ENCODE measurements at places on chromosomes 4 and X. TPM values are rescaled to one million over a fixed set of nuclear protein-coding genes. Genes with fewer than 3 reads are reported as not detected.

The NPY5R gene
- not detected for total RNA-seq

The HPGDS gene
- total RNA-seq: 2.9 TPM

DNA sequence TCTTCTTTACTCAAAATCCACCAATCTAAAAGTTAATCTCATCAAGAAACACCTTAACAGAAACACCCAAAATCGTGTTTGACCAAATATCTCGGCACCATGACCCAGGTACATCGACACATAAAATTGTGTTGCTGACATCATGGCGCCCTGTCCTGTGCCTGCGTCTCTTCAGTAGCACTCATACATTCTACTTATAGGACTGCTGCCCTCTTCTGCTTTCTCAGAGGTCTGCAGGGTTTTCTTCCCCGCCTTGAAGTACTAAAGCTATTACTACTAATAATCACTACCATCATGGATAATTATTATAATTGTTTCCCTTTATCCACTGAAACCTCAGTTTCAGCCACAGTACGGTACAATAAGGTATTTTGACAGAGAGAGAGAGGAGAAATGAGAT, 1403.1 kb upstream of the TENM3 start:
- no peak for DNase-seq

The RTL9 gene
- 0.51 TPM for total RNA-seq

- no peak for DNase-seq
Observed at GRCh38 chrX:23813808-23814207, 30.8 kb downstream of the SAT1 start.

DNA sequence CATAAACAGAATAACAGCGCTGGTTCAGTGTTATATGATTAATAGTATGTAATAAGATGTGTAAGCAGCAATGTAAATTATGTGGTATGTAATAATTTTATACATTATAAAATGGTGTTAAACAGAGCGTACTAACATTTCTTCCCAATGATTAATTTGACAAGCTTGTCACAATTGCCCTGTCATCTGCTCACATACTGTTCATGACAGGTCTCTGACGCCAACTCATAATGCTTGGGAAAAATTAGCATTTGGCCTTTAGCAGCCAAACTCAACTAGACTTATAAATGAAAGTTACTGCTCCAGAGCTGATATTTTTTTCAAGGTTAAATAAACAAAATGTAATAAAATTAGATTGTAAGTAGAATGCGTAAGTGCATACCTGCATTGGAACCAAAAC, 246.8 kb downstream of the TRAM1L1 start:
- DNase-seq: no peak

DNA sequence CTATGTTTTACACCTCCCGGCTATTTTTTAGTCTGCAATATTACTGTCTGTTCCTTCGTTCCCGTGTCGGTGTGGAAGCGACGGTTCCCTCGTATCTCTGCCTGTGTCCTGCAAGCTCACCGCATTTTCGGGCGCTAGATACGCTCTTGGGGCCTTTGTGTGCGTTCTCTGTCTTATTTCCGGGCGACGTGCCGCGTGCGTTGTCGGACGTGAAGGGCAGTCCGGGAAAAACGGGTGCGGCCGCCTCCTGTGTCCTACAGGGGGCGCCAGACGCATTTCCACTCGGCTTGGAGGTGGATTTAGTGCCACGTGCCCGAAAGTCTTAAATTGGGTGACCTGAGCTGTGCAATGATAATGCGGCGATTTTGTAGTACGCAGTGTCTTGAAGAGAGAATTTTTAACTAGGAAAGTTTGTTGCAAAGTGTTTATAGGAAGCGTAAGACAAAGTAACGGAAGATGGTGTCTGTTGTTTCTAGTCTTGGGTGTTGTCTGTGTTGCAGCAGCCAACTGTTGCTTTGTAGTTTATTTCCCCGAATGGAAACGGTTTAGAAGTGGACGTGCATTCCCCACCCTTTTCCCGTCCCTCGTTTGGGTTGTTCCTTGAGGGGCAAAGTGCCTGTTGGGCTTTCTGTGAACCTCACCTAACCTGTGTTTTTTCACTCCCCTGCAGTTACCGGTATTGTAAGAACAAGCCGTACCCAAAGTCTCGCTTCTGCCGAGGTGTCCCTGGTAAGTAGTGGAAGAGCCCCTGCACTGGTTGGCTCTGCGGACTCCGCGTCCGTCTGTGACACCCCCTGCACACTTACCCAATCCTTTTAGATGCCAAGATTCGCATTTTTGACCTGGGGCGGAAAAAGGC, 720 bp downstream of the RPL10 start:
- DNase-seq: peak; percentile 89

DNA sequence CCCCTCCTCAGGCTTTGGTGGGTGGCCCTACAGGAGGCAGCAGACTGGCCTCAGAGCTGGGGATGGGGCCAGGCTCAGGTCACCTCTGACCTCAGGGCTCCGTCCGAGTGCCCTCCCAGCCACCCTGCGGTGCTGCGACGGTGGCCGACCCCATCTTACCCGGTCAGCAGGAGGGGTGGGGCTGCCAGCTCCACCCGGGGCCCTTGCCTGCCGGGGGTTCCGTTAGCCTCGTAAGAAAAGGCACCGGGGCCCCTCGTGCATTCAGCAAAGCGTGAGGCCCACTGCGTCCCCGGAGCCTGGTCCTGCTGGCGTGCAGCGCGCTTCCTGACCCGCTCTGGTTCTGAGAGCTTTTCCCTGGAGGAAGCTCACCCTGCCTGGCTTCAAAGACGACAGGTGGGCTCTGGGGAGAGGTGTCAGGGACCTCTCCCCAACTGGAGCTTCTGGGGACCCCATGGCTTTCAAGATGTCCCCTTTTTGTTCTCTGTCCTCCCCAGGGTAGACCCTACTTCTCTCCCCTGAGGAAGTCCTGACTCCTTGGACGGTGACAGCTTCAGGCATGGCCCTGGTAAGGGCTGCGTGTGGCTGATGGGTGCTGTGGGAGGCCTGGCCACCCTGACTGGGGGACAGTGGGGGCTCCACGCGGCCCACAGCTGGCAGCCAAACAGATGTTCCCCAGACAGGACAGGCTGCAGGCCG, 15.9 kb downstream of the FGFRL1 start:
- no peak for DNase-seq

DNA sequence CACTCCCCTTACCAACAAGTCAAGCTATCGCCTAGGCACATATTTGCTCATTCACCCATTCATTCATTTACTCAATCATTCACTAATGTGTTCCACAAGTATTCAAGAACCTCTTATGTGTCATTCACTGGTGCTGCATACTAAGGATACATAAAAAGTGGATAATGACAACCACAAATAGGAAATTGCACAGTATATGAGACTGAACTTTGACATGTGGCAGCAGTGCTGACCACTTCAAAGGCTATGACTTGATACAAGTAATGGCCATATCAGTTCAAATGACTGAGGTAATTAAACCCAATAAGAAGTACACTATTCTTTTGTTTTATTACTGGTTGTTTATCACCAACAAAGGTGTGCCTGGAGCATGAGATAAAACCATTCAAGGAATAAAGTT, 282.5 kb downstream of the KLHL13 start:
- DNase-seq: no peak

GRCh38 chr4:24989327-24989726, 41.4 kb downstream of the LGI2 start:
- no peak for DNase-seq

GRCh38 chr4:156673483-156673882, 298.1 kb downstream of the PDGFC start:
- no peak for DNase-seq

DNA sequence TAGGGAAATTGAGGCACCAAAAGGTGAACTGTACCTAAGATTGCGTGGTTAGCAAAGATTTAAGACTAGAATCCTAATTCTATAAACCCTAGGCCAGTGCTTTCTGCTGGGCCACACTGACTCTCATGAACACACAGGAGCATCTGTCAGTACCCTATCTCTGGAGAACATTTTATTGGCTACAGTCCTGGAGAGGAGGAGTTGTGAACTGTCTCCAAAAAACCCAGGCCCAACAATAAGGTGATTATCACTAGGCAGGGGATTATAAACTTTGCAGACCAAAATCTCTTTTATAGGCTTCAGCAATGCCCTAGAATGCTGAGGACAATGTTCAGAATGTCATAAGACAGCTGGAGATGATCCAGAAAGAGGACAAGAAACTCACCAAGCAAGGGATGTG, 24.1 kb downstream of the OPHN1 start:
- DNase-seq: no peak

GRCh38 chr4:79682161-79682560, 274.1 kb upstream of the GK2 start:
- DNase-seq: no peak

DNA sequence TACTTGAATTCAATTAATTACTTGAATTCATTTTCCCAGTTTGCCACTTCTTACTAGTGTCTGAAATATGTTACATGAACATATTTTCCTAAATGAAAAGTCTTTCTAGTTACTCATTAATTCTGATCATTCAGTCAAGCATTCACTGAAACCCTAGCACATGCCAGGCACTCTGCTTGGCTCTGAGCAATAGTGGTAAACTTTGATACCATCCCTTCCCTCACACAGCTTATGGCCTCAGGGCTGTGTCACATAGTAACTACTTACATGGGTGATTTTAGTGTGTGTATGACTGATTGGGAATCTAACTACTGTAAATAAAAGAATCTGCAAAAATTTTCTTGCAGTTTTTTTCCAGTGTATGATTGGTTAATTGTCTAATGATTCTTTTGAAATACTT, 32.7 kb downstream of the METAP1 start:
- no peak for DNase-seq

The GDPD2 gene
- total RNA-seq: not detected

The EBP gene
- 21.0 TPM for total RNA-seq

- DNase-seq: no peak
Observed at GRCh38 chr4:168574581-168575295, 77.9 kb downstream of the PALLD start.

DNA sequence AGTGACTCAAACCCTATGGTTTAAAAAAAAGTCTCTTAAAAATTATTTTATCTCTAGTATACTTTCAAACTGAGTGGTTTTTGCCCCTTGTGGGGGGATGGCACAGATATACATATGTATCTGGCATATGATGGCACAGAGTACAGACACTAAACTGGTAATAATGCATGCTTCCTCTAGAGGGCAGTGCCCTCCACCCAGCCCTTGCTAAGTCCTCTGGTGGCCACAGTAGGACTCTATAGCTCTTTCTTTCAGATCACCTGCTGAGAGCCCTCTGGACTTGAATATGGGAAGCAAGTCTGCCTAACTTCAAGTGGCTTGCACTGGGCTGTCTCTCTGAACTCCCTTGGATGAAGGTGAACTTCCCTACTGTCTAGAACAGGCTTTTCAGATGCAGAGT, 66.3 kb downstream of the TSPAN7 start:
- no peak for DNase-seq

DNA sequence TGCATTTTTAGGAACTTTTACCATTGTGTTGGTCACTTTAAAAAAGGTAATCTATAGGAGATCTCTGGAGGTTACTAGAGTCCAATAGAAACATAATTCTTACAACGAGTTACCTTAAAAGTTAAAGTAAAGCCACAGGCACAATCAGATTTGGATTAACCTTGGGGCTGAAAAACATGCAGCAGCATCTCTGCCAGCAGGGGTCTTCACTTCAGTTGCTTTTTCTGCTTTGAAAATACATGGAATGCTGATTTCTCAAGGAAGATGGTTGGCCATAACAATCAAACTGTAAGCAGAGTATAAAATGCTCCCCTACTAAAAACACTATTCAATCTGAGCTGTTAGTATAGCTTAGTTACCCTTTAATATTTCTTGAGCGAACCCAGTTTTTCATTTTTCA, 1072.3 kb upstream of the PCDH10 start:
- DNase-seq: no peak

The POF1B gene
- total RNA-seq: 3.7 TPM

GRCh38 chrX:5857232-5857631, 371.4 kb downstream of the NLGN4X start:
- no peak for DNase-seq

The KLKB1 gene
- 4.7 TPM for total RNA-seq

The OPRPN gene
- not detected for total RNA-seq

DNA sequence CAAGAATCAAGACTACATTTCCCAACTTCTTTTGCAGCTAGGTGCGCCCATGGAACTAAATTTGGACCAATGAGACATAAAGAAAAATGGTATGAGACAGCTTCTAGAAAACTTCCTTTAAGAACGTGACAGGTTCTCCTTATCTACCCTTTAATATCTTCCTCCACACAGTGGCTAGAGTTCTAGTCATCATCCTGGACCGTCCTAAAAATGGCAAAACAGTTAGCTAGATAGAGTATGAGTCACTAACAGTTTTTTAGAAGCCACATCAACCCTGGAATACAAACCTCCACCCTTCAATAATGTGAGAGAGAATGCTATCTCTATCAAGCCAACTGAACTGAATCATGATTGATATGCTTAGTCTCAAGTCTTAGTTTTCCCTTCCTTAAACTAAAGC, 267.9 kb upstream of the SLC7A11 start:
- DNase-seq: no peak

DNA sequence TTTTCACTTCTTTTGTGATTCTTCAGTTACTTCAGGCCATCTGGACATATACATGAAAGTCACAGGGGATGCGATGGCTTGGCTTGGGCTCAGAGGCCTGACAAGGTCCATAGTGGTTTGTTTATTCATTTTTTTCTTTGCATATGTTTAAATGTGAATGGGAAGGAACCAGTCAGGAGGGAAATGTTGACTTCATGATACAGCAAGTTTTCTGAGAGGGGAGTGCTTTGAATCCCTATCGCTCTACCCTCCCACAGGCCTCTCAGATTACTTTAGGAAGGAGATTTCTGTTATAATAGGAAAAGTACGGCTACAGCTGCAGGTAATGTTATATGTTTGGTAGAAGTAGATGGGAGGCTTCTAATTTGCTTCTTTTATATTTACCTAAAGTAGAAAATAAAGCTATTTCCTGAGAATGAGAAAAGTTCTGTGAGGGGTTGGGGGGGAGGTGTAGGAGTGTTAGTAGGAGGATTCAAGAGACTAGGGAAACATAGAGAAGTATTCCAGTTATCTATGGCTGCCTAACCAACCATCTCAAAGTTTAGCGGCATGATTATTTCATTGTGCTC, 322.9 kb downstream of the RAPGEF2 start:
- no peak for DNase-seq

DNA sequence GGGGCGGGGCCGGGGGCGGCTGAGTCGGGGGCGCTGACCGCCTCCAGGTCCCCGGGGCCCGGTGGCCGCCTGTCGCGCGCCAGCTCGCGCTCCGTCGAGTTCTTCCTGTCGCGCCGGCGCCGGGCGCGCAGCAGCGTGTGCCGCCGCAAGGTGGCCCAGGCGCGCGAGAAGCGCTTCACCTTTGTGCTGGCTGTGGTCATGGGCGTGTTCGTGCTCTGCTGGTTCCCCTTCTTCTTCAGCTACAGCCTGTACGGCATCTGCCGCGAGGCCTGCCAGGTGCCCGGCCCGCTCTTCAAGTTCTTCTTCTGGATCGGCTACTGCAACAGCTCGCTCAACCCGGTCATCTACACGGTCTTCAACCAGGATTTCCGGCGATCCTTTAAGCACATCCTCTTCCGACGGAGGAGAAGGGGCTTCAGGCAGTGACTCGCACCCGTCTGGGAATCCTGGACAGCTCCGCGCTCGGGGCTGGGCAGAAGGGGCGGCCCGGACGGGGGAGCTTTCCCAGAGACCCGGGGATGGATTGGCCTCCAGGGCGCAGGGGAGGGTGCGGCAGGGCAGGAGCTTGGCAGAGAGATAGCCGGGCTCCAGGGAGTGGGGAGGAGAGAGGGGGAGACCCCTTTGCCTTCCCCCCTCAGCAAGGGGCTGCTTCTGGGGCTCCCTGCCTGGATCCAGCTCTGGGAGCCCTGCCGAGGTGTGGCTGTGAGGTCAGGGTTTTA, 1.5 kb downstream of the ADRA2C start:
- no peak for DNase-seq

The NEK1 gene
- total RNA-seq: 6.9 TPM
